ENCODE measurements at places on chromosomes 12 and 14.

GRCh38 chr12:100919116-100919515 is 124.5 kb downstream of the ANO4 start:
- DNase-seq, result no peak

- DNase-seq, result no peak
Observed at GRCh38 chr12:59763835-59764234, 168.0 kb downstream of the SLC16A7 start.

- DNase-seq, result no peak
Observed at GRCh38 chr12:21526721-21527345, 737 bp downstream of the SPX start.

- DNase-seq, result no peak
Observed at GRCh38 chr14:96501217-96501739, 904 bp upstream of the PAPOLA start.

- DNase-seq, result no peak
Observed at GRCh38 chr12:104049278-104049902, 597 bp downstream of the GLT8D2 start.

- no peak for DNase-seq
Observed at GRCh38 chr14:103393070-103393469, 7.9 kb downstream of the MARK3 start.

DNA sequence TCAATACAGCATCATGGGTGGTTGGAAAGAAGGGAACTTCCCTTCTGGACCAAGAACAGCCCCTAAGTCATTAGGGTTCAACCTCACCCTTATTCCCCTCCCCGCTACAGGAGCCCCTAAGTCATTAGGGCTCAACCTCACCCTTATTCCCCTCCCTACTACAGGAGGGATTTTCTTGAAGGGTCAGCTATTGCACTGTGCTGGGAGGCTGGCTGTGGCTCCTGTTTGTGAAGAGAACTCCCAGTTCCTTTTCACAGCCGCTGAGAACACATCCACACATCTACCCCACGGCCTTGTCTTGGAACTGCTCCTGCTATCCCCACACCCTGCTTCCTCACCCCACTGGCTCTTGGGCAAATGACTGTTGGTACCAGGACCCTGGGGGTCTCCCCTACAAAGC is 44.9 kb downstream of the ERH start:
- no peak for DNase-seq

GRCh38 chr12:2414810-2415567 is 362.2 kb downstream of the CACNA1C start:
- DNase-seq, result no peak

DNA sequence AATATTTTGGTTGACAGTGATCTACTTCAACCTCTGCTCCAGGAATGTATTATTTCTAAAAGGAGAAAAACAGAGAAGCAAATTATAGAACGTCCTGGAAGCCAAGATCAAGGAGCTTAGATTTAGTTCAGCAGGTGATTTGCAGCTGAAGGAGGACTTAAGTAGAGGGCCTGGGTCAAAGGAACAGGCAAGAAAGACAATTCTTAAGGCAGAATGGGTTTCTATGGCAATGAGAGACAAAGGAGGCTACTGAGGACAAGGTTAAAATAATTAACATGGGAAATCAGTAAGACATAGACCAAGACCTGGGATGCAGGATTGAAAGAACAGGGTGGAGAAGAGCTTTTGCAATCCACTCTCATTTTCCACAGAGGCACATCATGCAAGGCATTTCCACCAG is 2.4 kb upstream of the SNW1 start:
- no peak for DNase-seq

DNA sequence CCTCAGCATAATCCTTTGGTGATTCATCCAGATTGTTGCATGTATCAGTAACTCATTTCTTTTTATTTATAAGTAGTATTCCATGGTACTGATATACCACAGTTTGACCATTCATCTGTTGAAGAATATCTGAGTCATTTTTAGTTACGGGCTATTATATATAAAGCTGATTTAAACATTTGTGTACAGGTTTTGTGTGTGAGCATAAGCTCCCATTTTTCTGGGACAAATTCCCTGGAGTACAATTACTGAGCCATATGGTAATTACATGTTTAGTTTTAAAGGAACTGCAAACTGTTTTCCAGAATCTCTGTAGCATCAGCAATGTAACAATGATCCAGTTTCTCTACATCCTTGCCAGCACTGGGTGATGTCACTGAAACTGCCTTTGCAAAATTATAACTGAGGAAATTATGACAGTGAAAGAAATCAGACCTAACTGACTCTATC is 236.2 kb upstream of the KRR1 start:
- DNase-seq, result no peak

- DNase-seq, result no peak
Observed at GRCh38 chr12:9701380-9702154, 31.3 kb downstream of the CLECL1 start.

- no peak for DNase-seq
Observed at GRCh38 chr12:49924628-49925246, 21.0 kb upstream of the FAIM2 start.

DNA sequence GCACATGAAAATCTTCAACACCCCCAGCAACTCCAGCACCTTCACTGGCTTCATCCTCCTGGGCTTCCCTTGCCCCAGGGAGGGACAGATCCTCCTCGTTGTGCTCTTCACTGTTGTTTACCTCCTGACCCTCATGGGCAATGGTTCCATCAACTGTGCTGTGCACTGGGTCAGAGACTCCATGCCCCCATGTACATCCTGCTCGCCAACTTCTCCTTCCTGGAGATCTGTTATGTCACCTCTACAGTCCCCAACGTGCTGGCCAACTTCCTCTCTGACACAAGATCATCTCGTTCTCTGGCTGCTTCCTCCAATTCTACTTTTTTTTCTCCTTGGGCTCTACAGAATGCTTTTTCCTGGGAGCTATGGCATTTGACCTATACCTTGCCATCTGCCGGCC is 11.5 kb upstream of the OR11G2 start:
- no peak for DNase-seq

GRCh38 chr14:99467336-99468078 is 13.2 kb downstream of the SETD3 start:
- DNase-seq, result no peak

DNA sequence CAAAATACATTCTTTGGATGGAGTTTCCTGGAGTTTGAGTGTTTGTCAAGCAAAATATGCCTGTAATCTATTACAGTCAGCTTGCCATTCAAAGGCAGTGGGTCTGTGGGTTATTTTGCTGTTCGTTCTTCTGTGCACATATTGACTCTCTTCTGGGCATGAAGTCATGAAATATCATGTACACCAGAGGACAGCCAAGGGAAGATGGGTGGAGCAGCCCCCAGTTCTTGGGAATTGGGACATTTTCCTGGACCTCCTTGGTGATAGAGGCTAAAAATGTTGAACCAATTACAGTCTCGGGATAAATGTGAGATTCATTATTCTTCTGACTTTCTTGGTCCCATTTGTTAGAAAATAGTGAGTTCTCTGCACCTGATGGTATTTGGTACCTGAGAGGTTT is 89.1 kb downstream of the FOXN4 start:
- no peak for DNase-seq

DNA sequence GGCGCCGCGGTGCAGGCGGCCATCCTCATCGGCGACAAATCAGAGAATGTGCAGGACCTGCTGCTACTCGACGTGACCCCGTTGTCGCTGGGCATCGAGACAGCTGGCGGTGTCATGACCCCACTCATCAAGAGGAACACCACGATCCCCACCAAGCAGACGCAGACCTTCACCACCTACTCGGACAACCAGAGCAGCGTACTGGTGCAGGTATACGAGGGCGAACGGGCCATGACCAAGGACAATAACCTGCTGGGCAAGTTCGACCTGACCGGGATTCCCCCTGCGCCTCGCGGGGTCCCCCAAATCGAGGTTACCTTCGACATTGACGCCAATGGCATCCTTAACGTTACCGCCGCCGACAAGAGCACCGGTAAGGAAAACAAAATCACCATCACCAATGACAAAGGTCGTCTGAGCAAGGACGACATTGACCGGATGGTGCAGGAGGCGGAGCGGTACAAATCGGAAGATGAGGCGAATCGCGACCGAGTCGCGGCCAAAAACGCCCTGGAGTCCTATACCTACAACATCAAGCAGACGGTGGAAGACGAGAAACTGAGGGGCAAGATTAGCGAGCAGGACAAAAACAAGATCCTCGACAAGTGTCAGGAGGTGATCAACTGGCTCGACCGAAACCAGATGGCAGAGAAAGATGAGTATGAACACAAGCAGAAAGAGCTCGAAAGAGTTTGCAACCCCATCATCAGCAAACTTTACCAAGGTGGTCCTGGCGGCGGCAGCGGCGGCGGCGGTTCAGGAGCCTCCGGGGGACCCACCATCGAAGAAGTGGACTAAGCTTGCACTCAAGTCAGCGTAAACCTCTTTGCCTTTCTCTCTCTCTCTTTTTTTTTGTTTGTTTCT is 1.7 kb downstream of the HSPA2 start:
- no peak for DNase-seq

DNA sequence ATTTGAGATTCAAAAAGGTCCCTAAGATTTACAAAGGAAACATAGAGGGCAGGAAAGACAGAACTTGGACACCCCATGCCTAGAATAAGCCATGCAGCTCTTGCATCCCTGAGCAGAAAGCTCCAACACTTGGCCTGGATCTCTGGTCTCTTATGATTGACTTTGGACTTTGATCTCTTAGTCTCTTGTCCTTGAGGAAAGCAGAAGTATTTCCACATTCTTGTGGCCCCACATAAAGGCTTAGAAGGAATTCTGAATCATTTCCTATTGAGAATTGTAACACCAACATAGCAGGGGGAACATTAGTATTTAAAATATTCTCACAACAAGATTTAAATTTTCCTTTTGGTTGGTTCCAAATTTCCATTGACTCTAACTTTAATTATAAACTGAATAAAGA is 283.7 kb upstream of the PRKD1 start:
- DNase-seq, result no peak

GRCh38 chr12:126768517-126768916 is 1498.5 kb upstream of the TMEM132C start:
- no peak for DNase-seq

GRCh38 chr12:91052026-91052425 is 5.8 kb downstream of the KERA start:
- no peak for DNase-seq

- DNase-seq, result no peak
Observed at GRCh38 chr12:122026706-122027333, 5.1 kb downstream of the BCL7A start.

GRCh38 chr12:450438-450837 is 9.3 kb upstream of the B4GALNT3 start:
- no peak for DNase-seq

DNA sequence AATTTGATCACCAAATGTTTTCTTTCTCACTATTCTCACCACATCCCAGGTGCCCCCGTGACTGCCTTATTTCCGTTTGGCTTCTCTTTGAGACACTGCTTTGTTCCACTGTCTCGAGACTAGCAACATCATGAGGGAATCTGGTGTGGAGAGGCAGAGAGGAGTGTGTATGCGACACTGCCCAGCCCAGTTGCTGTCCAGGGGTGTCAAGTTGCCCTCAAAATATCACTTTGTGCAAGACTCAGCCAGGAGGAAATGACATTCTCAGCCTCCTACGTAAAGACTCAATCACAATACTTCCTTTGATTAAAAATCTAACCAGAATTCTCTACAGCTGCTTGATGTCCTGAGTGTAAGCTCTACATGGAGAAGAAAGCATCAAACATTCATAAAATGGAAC is 48.2 kb upstream of the EEA1 start:
- DNase-seq, result no peak

GRCh38 chr12:46267825-46268582 is 839 bp downstream of the SLC38A1 start:
- DNase-seq, result no peak

DNA sequence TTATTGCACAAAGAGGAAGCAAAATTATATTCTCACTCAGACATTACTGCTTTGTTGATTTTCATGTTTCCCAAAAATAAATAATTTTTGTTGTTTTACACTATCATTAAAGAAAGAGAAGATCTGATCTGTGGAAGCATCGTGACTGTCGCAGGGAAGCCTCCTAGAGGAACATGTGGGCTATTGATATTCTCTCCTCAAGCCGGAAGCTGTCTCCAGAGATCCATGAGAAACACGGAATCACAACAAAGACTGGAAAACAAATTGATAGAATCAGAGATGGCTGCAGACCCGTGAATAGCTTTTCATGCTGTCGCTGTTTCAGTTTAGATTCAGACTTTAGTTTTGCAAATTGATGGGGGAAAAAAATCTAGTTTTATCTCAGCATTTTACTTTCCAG is 235.2 kb upstream of the TMPO start:
- no peak for DNase-seq

GRCh38 chr14:103880348-103881267 is 33.2 kb upstream of the PPP1R13B start:
- DNase-seq, result no peak

DNA sequence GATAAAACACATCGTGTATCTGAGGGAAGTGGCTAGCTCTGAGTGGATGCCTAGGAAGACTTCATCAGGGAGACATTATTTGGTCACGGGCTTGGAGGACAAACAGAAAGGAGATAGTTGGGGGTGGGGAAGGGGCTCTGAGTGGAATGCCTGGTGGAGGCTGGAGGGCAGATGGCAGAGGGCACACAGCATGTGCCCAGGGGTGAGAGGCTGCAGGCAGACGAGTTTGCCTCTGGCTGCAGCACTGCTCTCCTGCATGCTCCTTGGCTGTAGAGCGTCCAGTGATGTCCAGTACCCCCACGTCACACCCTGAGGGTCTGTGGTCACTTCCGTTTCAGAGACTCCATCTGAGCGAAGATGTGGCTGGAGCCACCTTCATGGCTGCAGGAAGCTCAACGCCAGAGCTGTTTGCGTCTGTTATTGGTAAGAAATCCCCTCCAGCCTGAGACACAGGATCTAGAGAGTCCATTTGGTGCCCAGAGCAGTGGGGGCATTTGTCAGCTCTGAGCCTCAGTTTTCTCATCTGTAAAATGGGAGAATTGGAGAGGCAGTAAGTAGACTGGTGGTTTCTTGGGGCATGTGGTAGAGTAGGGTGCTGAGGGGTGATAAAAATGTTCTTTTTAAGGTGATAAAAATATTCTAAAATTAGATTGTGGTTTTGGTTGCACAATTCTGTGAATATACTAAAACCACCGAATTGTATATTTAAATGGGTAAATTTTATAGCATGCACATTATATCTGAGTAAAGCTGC is 71.7 kb upstream of the RIN3 start:
- no peak for DNase-seq

DNA sequence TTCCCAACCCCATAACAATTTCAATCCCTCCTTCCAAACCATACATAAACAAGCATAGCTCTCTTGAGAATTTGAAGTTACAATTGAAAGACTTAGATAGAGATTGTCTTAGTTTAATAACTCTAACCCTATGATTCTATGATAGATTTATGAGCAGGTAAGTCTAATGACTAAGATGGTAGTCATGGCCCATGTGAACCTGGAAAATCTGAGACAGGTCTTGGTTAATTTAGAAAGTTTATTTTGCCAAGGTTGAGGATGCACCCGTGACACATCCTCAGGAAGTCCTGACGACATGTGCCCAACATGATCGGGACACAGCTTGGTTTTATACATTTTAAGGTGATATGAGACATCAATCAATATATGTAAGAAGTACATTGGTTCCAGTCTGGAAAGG is 248.8 kb downstream of the KCNH5 start:
- no peak for DNase-seq
